ENCODE measurements at places on chromosomes 7 and 10.
A peak's percentile ranks its signal among the peaks of the same experiment; 100 is the strongest.

DNA sequence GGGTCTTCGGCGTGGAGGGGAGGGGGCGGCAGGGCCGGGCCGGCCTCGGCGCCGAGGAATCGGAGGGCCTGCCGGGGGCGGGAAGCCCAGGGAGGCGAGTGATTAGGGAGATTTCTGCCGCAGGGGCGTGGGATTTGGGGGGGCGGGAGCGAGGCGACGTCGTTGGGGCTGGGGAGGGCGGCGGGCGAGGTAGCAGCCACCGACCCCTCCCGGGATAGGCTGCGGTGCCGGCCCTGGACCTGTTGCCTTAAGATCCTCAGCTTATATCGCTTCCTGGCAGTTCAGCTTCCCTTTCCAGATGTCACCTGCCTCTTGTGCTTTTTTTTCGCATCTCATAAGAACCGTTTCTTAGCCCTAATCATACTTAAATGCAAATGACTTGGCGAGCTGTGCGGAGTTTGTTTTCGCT lies 655 bp downstream of the LMTK2 start:
- DNase-seq, result no peak
- peak overlapping the region; percentile 82 for H3K27ac ChIP-seq

GRCh38 chr7:98254516-98254915 lies 2.5 kb upstream of the TECPR1 start:
- H3K4me1 ChIP-seq, result peaks cover 50% of the 10 kb centered on the region
- peak overlapping the region; percentile 41 for H3K27ac ChIP-seq
- H3K27me3 ChIP-seq, result no peaks in the 10 kb centered on the region
- no peak for DNase-seq

GRCh38 chr10:118564652-118565051 lies 30.8 kb downstream of the PRLHR start:
- H3K36me3 ChIP-seq, result peaks cover 4% of the 10 kb centered on the region
- H3K27ac ChIP-seq, result no peak overlapping the region
- no peak for DNase-seq
- H3K4me3 ChIP-seq, result no peak overlapping the region

- no peaks in the 10 kb centered on the region for H3K36me3 ChIP-seq
- no peak overlapping the region for H3K27ac ChIP-seq
- no peak for DNase-seq
- H3K4me1 ChIP-seq, result no peaks in the 10 kb centered on the region
- H3K27me3 ChIP-seq, result peaks cover 16% of the 10 kb centered on the region
Observed at GRCh38 chr10:104240078-104240477, 7.9 kb upstream of the CFAP43 start.

DNA sequence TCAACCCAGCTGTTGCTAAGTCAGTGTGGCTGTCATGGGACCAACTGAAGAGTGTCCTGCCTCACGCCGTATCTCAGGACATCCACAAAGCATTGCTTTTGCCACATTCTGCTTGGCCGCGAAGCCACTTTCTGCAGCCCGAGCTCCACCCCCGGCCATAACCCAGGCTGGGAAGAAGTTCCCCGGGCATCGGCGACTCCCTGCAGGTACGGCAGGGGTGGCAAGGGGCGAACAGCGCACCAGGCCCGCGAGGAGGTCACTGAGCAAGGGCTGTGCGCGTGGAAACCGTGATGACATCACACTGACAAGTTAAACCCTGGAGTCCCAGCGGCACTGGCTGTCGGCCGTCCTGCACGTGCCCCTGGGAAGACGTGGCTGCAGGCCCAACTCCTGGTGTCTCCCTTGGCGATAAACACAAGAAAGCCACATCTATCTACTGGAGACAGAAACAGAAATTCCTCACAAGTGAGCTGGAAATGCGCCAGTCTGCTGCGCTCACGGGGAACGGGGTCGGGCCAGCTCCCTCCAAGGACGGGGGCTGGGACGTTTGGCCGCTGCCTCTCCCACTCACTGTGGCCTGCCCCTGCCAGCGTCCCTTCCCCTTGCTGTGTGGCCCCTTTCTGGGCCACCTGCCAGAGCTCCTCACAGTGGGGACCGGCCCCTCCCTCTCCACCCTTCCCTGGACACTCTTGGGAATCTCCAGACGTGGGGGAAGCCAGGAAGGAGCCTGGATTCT lies 326.3 kb downstream of the DNAJB6 start:
- H3K27ac ChIP-seq, result no peak overlapping the region
- no peaks in the 10 kb centered on the region for H3K27me3 ChIP-seq
- H3K36me3 ChIP-seq, result no peaks in the 10 kb centered on the region
- peaks cover 5% of the 10 kb centered on the region for H3K4me1 ChIP-seq
- no peak overlapping the region for H3K4me3 ChIP-seq
- no peak for DNase-seq

GRCh38 chr10:119896937-119897770 lies 4.6 kb downstream of the SEC23IP start:
- H3K27me3 ChIP-seq, result no peaks in the 10 kb centered on the region
- no peak overlapping the region for H3K4me3 ChIP-seq
- H3K36me3 ChIP-seq, result peaks cover 33% of the 10 kb centered on the region

All from naive thymus-derived CD8-positive, alpha-beta T cell (primary cell).